ENCODE measurements at places on chromosomes 4 and X. TPM values are rescaled to one million over a fixed set of nuclear protein-coding genes. Genes with fewer than 3 reads are reported as not detected.

DNA sequence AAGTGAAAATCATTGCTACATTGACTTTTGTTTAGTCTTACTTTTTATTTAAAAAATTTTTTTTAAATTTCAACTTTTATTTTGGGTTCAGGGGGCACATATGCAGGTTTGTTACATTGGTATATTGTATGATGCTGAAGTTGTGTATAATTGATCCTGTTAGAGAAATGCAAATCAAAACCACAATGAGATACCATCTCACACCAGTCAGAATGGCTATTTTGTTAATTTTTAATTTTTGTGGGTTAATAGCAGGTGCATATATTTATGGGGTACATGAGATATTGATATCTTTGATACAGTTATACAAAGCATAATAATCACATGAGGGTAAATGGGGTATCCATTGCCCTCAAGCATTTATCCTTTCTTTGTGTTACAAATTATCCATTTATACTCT is 34.1 kb downstream of the RBMX2 start:
- no peak for ATAC-seq

DNA sequence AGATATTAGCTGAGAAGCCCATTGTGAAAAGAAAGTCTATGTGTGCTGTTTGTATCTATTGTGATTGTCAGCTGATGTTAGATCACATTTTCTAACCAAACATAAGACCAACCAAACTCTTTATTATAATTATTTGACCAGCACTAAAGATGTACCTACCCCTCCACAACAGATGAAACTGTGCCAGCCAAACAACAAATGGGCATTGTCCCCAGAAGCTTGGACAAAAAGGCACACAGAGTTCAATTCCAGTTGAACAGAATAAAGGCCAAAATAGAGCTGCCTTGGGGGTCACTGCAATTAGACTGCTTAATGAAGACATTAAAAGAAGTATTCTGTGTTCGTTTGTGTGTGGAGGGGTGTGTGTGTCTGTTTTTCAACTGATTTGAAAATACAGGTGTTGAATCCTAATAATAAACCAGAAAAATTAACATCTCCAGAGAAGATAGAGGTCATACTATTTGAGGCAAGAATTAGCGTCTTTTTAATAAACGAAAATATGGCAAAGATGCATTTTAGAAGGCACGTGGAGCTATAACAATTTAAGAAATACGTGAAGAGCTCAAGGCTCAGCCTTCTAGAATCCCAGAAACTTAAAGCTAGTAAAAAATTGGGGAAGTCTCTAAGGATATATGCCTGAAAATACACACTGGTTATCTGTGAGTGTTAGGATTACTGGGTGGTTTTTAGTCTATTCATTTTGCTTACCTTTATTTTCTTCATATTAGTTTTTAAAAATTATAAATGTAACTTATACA is 2.2 kb downstream of the SPP1 start:
- no peak for ATAC-seq

GRCh38 chr4:43341741-43342140 is 449.2 kb downstream of the GRXCR1 start:
- no peak for ATAC-seq

GRCh38 chr4:174707051-174707676 is 121.9 kb downstream of the GLRA3 start:
- no peak for ATAC-seq

GRCh38 chrX:30150196-30150895 is 65.0 kb upstream of the MAGEB2 start:
- no peak for ATAC-seq

C4orf51 gene
- total RNA-seq: not detected

- no peak for ATAC-seq
Observed at GRCh38 chr4:145878501-145879435, 59.9 kb downstream of the ZNF827 start.

GRCh38 chr4:78863991-78864390 is 75.2 kb downstream of the PAQR3 start:
- no peak for ATAC-seq

GPR143 gene
- total RNA-seq: not detected

DNA sequence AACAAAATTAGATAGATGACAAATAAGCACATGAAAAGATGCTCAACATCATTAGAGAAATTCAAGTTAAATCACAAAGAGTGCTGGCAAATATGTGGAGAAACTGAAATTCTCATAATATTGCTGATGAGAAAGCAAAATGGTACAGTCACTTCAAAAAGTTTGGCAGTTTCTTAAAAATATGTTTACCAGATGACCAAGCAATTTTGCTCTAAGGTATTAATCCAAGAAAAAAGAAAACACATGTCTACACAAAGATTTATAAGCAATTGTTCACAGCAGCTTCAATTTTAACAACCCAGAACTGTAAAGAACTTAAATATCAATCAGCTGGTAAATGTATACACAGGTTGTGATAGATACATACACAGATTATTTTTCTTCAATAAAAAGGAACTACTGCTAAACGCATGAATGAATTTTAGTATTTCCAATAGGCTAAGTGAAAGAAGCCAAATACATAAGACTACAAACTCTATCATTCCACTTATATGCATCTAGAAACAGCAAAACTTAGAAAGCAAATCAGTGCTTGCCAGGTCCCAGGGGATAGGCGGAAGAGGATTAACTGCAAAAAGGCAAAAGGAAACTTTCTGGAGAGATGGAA is 11.7 kb downstream of the OTUD4 start:
- no peak for ATAC-seq

DNA sequence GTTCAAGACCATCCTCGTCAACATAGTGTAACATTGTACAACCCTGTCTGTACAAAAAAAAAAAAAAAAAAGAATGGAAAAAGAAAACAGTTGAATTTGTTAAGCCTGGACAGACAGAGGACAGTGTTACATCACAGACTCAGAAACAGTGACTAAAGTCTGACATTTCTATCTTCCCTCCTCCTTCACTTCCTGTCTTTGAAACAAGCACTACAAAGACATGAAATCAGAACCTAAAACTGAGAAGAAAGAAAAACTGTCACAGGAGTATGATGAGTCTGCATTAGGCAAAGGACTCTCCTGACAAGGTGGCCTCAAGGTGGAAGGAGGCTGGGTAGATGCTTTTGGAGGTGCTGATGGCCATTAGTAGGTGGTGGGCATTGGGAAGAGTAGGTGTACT is 126.7 kb downstream of the RBM47 start:
- ATAC-seq: no peak

GRCh38 chr4:5955856-5956255 is 62.4 kb downstream of the C4orf50 start:
- ATAC-seq: no peak

GRCh38 chr4:8322794-8323704 is 53.5 kb downstream of the HTRA3 start:
- ATAC-seq: no peak

DNA sequence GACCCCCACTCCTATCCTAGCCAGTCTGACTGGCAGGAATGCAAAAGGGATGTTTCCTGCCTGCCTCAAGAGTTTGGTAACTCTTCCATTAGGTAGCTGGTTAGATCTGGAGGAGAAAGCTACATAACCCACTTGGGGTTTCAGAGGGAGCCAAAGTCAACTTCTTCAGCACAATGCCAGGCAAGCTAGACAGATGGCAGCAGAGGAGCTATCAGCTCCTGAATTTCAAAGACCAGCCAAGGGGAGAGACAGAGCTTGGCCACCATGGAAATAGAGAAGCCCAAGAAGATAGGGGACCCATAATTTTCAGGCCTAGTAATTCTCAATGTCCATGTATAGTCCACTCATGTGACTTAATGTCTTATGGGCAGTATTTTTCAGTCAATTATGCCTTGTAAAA is 56.4 kb downstream of the PGRMC1 start:
- ATAC-seq: no peak

GRCh38 chr4:1009542-1010394 is 1.7 kb upstream of the FGFRL1 start:
- peak; percentile 58 for ATAC-seq

All from gastroesophageal sphincter (tissue), 4 donors.